ENCODE measurements at places on chromosomes 1 and 21. TPM values are rescaled to one million over a fixed set of nuclear protein-coding genes. Genes with fewer than 3 reads are reported as not detected.

GRCh38 chr1:33524586-33524985 lies 52.1 kb downstream of the ZSCAN20 start:
- no peak for DNase-seq
- no peaks in the 10 kb centered on the region for H3K4me1 ChIP-seq
- no peak overlapping the region for H3K27ac ChIP-seq
- no peak overlapping the region for H3K4me3 ChIP-seq
- H3K27me3 ChIP-seq = no peaks in the 10 kb centered on the region
- no peaks in the 10 kb centered on the region for H3K36me3 ChIP-seq

DNA sequence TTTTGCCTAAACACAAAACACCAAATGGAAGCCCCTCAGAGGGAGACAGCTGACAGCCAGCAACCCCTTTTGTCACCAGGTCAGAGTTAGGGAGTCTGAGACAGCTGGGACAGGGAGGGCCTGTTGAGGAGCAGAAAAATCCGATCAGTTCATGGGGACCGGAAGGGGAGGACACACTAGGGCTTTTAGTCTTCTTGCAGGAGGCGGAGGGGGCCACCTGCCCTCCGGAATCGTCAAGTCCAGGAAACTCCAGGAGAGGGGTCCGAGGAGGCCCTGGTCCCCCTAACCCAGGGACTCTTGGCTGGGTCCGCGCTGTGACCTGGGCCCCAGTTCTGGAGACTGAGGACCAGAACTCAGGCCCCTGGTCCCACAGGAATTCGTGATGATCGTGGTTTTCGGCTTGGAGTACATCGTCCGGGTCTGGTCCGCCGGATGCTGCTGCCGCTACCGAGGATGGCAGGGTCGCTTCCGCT lies 34.2 kb downstream of the KCNQ4 start:
- no peaks in the 10 kb centered on the region for H3K36me3 ChIP-seq
- H3K27ac ChIP-seq = no peak overlapping the region
- peaks cover 38% of the 10 kb centered on the region for H3K4me1 ChIP-seq
- no peak for DNase-seq

- H3K4me3 ChIP-seq = no peak overlapping the region
- DNase-seq = no peak
- no peak overlapping the region for H3K27ac ChIP-seq
Observed at GRCh38 chr1:147579532-147579931, 38.2 kb downstream of the BCL9 start.

DNA sequence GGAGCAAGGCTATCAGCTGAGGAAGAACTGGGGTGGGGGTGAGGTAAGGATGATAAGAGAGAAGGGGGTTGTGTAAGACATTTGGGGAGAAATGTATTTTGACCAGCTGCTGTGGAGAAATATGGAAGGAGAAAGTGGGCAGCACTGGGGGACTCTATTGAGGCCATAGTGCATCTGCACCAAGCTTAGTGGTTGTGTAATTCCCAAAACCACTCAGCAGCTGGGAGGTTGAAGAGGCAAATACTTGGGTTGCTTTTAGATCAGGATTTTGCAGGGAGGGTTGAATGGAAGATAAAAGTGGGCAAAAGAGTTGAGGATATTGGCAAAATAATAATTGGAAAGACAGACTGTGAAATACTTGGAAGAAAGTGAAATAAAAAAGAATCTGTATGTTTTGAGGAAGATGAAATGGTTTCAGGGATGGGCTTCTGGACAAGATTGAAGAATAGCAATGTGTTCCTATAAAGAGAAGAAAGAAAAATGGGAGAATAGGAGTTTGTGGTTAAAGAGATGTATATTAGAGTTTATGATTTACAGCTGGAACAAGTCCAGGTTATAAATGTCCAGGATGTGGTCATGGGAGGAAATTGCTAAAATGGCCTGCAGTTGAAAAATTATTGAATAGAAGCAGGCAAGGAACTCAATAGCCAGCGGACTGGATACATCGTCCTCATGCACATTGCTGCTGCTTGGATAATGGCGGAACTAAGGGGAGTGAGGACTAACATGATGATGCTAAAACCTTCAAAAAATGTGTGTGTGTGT lies 162.7 kb downstream of the DNM3 start:
- H3K4me1 ChIP-seq = no peaks in the 10 kb centered on the region
- no peaks in the 10 kb centered on the region for H3K27me3 ChIP-seq
- H3K36me3 ChIP-seq = no peaks in the 10 kb centered on the region
- H3K4me3 ChIP-seq = no peak overlapping the region
- H3K27ac ChIP-seq = no peak overlapping the region
- DNase-seq = no peak

- H3K4me1 ChIP-seq = no peaks in the 10 kb centered on the region
- H3K27ac ChIP-seq = no peak overlapping the region
- no peak for DNase-seq
- no peaks in the 10 kb centered on the region for H3K36me3 ChIP-seq
- H3K4me3 ChIP-seq = no peak overlapping the region
Observed at GRCh38 chr1:239843541-239843940, 248.1 kb upstream of the FMN2 start.

- H3K4me3 ChIP-seq = peak overlapping the region; percentile 39
- peaks cover 10% of the 10 kb centered on the region for H3K4me1 ChIP-seq
- peak overlapping the region; percentile 30 for H3K27ac ChIP-seq
- peaks cover 6% of the 10 kb centered on the region for H3K36me3 ChIP-seq
Observed at GRCh38 chr1:50644447-50645105, 221.3 kb upstream of the DMRTA2 start.

DNA sequence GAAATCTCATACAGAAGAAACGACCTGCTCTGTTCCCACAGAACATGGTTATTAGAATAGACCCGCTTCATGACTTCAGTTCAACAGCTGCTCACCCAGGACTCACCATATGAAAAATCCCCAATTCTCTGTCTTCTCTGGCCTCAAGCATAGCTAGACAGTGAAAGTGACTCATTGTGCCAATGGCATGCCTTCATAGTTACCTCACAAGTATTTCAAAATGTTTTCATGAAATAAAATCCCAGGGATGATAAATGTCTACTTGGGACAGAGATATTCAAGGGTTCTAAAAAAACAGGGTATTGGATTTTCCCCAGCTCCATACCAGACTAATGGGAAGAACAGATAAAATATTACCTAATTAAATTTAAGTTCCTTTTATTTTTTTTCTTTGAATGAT lies 82.3 kb downstream of the NOTCH2 start:
- no peak overlapping the region for H3K4me3 ChIP-seq
- no peaks in the 10 kb centered on the region for H3K36me3 ChIP-seq
- no peaks in the 10 kb centered on the region for H3K27me3 ChIP-seq
- peaks cover 33% of the 10 kb centered on the region for H3K4me1 ChIP-seq

Gene ARTN
- 0.42 TPM for total RNA-seq

Gene PYHIN1
- total RNA-seq = 1.2 TPM

Gene SMYD2
- 19.7 TPM for total RNA-seq

Gene RIIAD1
- 1.7 TPM for total RNA-seq

Gene PALMD
- total RNA-seq = 31.8 TPM

Gene ATP6V1G3
- total RNA-seq = not detected

Gene C1orf53
- total RNA-seq = not detected

Gene SPRR5
- total RNA-seq = not detected
